Kidney glomerular epithelial cell (primary cell): ENCODE measurements at places on chromosomes 16 and 17.

DNA sequence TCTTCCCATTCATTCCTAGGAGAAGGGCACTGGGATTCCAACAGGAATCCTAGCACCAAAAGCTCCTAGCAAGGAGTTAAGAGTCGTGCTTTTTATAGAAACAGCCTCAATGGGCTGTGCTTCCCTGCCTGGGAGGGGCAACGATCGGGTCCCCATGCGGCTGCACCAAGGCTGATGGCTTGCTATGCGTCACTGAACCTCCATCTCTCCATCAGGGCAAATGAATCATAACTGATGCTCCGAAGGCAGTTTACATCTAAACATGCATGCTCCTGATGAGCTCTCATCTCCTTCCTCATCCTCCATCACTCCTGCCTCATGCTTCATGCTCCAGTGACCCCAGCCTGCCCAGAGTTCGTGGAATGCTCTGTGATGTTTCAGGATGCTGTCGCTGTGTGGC, 270.5 kb downstream of the FOXL1 start:
- no peak for DNase-seq

- DNase-seq = no peak
Measured at GRCh38 chr17:44414394-44415155, 25.1 kb upstream of the ITGA2B start.

GRCh38 chr17:38881600-38882191, 11.8 kb downstream of the LASP1 start:
- DNase-seq = peak; percentile 43

DNA sequence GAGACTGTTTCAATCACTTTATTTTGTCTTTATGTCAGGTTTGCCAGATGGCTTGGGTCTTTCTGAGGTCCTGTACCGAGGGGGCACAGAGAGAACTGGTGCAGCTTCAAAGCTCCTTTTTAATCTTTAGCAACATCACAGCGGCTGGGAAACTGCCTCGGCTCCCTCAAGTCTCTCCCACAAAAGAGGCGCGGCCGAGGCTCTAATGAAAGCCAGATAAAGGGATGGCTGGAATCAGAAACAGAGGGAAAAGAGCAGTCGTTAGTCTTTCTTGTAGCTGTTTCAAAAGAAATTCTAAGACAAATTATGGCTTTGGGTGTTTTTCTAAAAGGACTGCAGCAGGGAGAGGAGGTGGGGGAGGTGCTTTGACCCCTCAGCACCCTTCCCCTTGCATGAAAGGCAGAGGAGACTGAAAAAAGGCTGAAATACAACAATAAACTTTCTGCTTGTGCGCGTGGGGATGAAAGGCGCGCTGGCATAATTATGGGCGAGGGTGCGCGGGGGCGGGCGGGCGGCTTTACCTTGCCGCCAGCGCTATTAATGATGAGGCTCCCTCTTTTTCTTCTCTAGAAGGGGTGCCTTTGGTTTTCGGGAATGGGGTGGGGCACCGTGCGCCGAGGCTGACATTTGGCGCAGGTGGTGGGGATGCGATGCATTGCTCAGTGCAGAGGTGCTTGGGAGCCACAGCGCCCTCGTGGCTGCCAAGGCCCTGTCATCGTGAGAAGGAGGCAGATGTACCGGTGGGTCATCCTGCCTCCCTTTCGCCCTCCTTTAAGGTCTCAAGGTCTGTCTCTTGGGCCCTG, 22.3 kb upstream of the BRD7 start:
- no peak for DNase-seq

- no peak for DNase-seq
Measured at GRCh38 chr17:58870747-58871146, 115.1 kb downstream of the PPM1E start.

DNA sequence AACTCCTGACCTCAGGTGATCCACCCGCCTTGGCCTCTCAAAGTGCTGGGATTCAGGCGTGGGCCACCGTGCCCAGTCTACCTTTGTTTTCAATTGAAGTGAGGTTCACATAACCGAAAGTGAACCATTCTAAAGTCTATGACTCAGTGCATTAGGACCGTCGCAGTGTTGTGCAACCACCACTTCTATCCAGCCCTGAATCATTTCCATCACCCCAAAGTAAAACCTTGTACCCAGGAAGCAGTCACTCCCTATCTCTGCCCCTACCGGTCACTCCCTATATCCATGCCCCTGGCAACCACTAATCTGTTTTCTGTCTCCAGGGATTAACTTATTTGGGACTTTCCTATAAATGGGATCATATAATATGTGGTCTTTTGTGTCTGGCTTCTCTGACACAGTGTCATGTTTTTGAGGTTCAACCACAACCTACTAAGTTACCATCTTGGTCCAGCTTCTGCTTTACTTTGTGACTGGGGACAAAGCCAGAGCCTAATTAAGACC, 28.3 kb upstream of the CDC42EP4 start:
- peak; percentile 94 for DNase-seq

GRCh38 chr17:33802349-33803198, 452.5 kb upstream of the CCL2 start:
- DNase-seq = no peak

DNA sequence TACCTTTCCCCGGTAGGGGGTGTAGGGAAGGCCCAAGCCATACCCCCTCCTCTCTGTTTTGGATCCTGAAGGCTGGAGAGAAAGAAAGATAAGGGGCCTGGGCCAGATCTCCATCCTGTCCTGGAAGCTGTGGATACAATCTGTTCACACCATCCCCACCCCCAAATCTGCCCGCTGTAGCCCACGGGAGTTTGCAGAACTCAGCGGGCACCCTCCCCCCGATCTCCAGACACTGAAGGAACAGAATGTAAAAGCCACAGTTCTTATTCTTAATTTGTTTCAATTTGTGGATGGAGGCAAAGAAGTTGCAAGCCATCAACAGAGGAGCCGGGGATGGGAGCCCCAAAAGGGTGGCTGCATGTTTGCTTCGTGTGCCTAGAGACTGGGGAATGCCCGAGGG, 27.2 kb downstream of the GJD3 start:
- no peak for DNase-seq

- DNase-seq = no peak
Measured at GRCh38 chr16:1037394-1038257, 34.9 kb upstream of the SSTR5 start.

DNA sequence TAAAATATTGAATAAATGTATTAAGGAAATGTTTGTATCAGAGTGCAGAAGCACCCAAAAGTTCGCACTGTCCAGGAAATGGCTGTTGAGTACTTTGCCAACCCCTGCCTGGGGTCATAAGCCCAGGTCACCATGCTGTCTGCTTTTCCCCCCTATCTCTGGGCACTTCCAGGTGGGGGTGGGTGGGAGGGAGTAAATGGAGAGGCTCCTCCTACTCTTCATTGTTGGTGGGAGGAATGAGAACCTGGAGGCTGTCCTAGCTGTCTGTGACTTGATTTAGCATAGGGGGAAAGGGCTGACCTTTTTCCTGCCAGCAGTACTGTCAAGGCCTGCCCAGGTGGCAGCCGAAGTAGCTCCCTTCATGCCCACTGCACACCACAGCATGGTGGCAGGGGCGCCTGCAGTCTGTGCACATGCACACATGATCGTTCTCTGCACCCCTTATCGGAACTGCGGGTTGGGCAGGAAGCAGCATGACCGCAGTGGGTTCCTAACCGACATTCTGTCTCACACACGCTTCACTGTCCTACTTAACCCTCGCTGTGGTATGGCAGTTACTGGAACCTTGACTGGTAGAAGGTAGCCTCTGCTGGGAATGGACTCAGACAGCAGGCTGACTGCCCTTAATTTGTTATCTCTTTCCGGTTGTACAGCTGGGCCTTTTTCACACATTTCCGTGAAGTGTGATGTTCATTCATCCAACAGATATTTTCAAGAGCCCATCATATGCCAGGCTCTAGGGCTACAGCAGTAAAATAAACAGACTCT, 41.5 kb downstream of the LDHD start:
- no peak for DNase-seq

DNA sequence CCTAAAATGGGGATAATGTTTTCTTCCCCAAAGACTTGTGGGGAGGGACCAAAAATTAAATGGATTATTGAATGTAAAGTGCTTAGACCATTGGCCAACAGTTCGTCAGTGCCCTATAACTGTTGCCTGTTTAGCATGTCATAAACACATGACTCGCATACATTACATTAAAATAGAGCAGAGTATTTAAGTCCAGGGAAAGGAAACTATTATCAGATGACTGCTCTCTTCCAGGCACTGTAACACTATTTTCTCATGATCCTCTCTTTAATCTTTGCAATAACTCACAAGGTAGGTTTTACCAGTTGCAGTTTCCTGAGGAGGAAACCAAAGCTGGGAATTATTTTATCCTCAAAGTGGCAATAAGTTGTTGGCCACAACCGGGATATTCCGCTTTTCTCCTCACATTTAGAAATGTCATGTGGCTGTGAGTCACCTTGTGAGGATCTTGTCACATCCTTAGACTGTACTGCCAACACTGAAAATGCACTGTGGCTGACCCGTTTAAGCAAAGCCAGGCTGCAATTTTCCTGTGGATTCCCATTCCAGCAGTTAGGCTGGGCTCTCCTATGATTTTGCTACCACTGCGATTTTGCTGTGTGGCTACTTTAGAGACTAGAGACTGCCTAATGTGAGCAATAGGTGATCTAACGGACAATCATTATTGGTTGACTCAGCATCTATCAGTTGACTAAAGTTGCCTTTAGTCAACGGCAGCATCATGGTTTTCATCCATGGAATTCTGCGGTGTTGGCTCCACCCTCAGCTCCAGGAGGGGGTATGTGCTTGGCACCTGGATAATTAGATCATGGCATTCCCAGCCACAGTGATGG, 58.3 kb upstream of the DHX40 start:
- no peak for DNase-seq

GRCh38 chr17:75315541-75316243, 26.5 kb upstream of the SLC25A19 start:
- DNase-seq = no peak

DNA sequence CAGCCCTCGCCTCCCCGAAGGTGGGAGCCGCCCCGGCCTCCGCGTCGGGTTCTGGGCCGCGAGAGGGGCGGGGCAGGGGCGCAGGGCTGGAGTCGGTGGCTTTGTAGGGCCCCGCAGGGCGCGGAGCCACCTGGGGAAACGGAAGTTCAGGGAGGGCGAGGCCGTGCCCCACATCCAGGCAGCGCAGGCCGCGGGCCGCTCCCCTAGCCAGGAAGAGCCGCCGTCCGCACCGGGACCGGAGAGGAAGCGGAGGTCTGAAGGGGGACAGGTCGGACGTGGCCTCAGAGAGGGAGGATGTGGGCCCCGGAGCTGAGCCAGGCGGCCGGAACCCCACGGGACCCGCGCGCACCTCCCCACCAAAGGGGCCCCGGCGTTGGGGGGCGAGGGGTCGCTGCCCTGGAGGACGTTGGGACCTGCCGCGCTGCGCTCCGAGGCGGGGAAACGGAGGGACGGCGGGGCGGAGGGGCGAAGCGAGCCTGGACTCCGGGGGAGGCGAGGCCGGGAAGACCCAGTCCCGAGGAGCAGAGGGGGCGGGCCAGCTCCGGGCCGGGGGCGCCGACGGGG, 482 bp upstream of the SLC16A3 start:
- DNase-seq = no peak

- no peak for DNase-seq
Measured at GRCh38 chr16:88377961-88378360, 4.8 kb upstream of the ZNF469 start.

- DNase-seq = no peak
Measured at GRCh38 chr16:66905633-66906539, 12.8 kb downstream of the CDH16 start.

DNA sequence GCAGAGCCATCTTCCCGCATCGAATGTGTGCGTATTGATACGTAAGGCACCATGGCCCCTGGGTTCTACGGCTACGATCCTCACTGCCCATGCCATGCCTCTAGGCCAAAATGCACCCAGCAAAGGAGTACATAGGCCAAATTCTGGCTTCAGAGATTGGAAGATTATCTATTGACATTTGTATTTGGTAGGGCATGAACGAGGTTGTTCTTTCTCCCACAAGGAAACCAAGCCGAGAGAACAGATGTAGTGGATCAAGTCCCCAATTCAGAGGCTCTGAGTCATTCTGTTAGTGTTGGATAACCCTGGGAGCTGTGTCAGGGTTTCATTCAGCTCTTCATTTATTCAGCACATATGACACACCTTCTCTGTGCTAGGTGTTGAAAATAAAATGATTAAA, 36.5 kb downstream of the HOXB1 start:
- DNase-seq = peak; percentile 24

DNA sequence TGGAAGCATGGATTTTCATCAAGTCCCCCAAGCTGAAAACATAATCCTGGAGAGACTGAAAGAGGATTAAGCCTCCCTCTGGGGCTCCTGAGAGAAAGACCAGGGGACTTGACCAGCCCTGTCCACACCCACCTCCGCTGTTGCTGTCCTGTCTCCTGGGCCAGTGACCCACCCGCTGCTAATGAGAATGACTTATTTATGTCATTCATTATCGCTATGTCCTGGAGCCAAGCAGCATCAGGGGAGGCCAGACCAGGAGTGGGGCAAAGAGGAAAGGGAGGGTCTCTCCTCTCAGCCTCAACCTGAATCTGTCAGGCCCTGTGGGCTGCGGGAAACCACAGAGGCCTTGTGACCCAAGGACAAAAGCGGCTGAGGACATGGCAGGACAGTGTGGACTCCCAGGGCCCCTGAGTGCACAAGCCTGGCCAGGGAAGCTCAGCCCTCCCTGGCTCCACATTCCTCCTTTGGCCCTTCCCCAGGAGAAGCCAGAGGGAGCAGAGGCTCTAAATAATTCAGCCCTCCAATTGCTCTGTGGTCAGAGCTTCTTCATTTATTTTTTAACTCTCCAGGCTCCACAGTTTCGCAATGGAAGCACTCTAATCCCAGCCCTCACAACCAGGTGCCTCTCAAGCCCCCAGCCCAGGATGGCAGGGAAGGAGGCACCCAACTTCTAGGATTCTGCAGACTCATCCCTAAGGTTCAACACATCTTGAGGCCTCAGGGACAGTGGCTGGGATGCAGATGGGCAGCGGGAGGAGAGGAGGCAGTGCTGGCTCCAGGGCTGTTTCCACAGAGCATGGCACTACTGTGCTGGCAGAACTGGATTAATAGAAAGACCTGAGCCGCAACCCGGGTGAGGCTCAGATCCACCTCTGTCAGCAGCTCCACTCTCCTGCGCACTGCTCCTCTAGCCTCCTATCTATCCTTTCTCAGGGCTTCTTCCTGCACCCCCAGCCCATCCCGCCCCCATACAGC, 19.1 kb downstream of the CUEDC1 start:
- no peak for DNase-seq

- DNase-seq = no peak
Measured at GRCh38 chr17:74632617-74633016, 9.1 kb upstream of the CD300E start.

- no peak for DNase-seq
Measured at GRCh38 chr16:4334724-4335495, 16.2 kb downstream of the PAM16 start.

GRCh38 chr16:2388875-2389433, 40.3 kb upstream of the CCNF start:
- DNase-seq = no peak
